ENCODE measurements at places on chromosomes 2 and 18.

- no peak for DNase-seq
Observed at GRCh38 chr18:12769136-12769535, 66.3 kb downstream of the PSMG2 start.

- peak; percentile 45 for DNase-seq
Observed at GRCh38 chr2:208072250-208072892, 47.0 kb upstream of the PLEKHM3 start.

DNA sequence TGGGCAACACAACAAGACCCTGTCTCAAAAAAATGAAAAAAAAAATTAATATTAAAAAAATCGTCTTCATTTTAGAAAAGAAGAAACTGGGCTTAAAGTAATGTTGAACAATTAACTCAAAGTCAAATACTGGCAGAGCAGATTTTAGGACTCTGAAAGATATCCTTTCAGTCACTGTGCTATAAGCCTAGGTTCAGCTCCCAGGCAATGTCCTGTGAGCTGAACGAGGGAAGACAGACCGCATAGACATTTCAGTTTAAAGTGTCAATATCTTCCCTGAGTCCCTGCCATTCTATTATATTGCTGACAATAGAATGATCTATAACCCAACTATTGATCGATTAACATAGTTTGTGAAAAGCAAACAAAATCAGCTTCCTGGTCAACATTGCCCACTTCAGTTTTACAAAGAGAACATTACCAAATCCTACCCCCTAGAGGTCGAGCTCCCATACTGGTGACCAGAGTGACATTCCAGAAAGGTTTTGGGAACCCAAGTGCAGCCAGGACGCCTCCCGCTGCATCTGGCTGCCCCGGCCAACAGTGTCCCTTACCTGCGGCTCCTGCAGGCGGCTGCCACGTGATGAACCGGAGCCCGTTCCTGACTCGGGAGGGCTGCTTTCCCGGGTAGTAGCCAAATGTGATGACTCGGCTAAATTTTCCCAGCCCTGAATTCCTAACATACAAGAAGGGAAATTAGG, 639 bp downstream of the MRO start:
- no peak for DNase-seq

DNA sequence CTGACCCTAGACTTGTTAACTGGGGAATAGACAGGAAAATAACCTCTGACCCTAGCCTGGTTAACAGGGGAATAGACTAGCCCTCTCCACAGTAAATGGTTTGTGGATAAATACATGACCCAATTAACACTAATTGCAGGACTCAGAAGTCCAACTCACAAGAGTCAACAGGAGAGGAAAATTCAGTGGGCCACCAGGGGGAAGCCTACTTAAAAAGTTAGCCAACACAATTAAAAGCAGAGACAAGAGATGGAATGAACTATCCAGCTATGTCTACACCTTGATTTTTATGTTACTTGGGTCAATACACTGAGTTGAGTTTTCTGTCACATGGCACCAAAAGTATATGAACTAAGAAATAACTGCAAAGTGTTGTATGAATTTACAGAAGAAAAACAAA, 158.8 kb upstream of the SLC39A10 start:
- DNase-seq, result no peak

Data from GM12891 (cell line).